T1000 (cell line): ENCODE measurements at places on chromosomes 7 and 10.

DNA sequence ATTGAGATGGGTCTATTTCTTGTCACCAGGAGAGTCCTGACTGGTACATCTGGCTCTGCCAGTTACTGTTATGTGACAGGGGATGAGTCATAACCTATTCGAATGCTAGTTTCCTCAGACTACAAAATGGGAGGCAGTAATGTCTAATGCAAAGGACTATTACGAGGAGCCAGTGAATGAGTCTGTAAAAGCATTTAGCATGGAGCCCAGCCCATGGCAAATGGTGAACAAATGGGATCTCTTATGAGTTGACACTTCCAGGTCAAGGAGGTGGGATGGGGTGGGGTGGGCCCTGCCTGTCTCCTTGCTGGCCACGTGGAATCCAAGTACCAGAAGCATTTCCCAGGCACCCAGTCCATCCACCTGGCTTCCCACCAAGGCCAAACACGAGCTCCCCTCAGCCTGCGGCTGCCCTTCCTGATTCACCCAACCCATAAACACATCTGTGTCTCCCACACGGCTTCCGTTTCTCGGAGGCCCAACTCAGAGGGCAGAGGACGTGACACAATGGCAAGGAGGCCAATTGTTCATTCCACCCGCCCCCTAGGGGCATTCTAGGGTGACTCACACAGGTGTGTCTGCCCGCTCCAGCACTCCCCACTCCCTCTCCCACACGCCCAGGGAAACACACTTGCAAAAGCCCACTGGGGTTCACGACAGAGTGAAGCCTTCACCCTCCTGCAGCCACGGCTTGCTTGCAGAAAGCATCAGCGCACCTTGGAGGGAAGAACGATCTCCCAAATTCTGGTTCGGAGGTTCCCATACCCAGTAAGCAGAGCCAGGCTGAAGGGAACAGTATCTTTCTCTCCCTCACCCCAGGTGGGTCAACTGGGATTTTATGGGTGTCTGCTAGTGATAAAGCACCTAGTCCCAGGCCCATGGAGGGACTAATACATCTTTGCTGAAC lies 109.8 kb downstream of the SH3PXD2A start:
- no peak for DNase-seq

- no peak for DNase-seq
Observed at GRCh38 chr7:159112136-159113011, 32.3 kb downstream of the VIPR2 start.

DNA sequence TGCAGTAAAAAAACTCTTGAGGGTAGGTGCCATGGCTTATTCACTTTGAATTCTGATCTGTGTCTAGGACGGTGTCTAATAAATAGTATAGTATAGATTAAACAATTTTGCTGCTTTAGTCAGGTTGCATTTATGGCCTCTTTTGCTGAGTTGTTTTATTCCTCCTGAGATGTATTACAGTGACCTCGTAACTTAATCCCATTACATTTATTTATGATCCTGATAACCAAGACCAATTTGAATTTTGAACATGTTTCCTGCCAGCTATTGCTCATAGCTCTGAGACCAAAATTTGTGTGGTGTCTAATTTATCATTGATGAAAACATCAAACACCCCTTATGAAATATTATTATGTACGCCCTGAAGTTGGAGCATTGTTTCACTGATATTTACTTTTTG lies 381.9 kb upstream of the SEMA3C start:
- DNase-seq, result no peak

GRCh38 chr10:74077416-74077815 lies 73.2 kb downstream of the AP3M1 start:
- DNase-seq, result no peak

DNA sequence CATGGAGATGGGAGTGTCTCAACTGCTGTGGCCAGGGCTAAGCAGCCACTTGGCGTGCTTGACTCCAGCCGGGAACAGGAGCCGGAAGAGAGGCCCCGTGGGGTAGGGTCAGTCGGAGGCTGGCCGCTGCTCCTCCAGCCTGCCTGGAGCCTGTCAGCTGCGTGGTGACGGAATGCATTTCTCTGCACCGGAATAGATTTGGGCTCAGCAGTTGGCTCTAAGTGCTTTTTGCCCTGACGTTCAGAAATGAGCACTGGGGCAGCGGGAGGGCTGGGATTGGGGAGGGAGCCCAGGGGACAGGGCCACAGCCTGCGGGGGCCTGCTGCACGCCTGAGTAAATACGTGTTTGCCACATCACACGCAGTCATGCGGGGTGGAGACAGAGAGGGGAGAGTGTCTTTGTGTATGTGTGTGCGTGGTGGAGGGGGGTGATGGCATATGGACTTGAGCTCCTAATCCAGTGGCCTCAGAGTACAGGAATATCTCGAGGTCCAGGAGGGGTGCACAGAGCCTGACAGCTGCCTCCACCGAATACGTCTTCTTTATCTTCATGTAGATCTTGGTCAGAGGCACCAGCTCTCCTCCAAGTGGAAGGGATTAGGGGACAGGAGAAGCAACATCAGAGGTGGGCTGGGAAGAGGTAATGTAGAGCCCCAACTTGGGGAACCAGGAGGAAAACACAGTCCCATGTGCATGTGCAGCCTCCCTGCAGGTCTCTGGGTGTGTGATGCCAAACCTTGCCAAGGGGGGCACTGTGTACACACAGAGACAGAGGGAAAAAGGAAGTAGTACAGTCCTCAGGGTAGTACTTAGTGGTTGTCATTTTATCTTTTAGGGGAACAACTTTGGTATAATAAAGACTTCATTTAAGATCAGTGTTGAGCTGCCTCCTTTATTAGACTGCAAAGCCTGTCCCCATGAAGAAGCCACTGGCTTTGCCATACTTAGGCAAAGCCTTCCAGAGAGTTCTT lies 151.4 kb downstream of the CDH23 start:
- no peak for DNase-seq

DNA sequence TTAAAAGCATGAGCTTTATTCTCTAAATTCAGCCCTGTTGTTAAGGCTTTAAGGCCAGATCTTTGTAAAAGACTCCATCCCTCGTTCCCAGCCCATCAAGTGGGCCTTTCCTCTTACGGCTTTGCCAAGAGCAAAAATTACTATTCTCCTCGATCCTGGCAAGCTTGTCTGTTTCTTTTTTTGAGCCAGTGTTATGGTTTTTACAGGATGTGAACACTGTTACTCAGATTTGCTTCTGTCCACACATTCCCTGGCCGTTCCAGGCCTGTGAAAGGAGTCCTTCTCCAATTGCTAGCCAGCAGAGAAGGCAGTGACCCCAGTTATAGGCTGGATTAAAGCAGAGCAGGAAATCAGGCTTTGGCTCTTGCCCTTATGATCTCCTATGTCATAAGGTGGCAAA lies 47.0 kb upstream of the EPC1 start:
- DNase-seq, result no peak

GRCh38 chr10:80261316-80262030 lies 28.0 kb downstream of the MAT1A start:
- no peak for DNase-seq

GRCh38 chr7:33886149-33886623 lies 19.2 kb upstream of the BMPER start:
- no peak for DNase-seq

DNA sequence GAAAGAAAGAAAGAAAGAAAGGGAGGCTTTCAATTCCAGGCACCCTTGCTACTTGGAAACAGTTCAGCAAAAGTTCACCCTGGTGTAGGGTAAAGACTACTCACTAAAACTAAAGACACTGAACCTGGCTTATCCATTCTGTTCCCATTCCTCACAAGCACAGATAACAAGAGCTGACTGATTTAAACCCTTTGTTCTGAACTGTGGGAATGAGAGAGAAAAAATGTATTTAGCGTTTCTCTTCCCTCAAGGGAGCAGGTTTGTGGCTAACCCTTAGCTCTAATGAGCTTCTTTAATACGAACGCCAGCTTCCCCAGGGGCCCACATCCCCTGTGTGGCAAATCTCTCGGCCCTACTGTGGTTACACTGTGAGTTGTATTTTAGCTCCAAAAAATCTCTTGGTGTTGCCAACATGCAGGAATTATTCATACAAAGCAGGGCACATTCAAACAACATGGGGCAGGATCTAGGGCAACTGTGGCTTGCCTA lies 23.3 kb downstream of the PRTFDC1 start:
- DNase-seq, result peak; percentile 50

DNA sequence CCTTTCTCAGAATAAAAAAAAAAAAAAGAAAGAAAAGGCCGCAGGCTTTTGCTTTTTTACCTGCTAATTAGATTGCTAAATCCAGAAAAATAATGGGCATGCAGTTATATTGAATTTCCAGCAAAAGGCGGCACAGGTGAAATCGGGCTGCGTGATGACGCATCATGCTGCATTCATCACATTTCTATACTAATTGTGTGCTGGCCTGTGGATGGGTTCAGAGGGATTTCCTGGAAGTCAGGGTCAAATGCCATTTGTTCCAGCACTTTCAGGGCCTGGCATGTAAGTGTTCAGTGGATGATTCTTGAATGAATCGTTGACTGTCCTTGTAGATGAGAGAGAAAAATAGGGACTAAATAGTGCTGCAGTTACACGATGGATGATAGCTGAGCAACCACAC lies 292.7 kb downstream of the CAMK1D start:
- DNase-seq, result no peak

GRCh38 chr7:105662998-105663397 lies 81.7 kb upstream of the EFCAB10 start:
- DNase-seq, result no peak
